ENCODE measurements at places on chromosomes 13 and 19.

DNA sequence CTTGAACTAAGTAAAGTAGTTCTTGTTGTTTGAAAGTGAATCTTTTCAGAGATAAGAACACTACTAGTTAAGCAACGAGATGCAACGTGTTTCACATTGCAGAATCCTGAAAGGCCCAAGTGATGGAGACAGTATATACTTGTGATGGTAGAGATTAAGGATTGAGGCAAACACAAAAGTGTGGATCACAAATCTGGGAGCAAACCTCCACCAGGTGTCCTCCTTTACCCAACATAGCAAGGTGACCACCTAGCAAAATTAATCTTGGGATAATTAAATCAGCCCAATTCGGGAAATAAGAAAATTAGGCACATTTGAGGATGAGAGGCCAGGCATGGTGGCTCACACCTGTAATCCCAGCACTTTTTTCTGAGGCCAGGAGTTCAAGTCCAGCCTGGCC, 563.9 kb downstream of the DACH1 start:
- no peak for DNase-seq

- DNase-seq, result no peak
These were observed 43.9 kb downstream of the TNFSF13B start for GRCh38 chr13:108313382-108313781.

DNA sequence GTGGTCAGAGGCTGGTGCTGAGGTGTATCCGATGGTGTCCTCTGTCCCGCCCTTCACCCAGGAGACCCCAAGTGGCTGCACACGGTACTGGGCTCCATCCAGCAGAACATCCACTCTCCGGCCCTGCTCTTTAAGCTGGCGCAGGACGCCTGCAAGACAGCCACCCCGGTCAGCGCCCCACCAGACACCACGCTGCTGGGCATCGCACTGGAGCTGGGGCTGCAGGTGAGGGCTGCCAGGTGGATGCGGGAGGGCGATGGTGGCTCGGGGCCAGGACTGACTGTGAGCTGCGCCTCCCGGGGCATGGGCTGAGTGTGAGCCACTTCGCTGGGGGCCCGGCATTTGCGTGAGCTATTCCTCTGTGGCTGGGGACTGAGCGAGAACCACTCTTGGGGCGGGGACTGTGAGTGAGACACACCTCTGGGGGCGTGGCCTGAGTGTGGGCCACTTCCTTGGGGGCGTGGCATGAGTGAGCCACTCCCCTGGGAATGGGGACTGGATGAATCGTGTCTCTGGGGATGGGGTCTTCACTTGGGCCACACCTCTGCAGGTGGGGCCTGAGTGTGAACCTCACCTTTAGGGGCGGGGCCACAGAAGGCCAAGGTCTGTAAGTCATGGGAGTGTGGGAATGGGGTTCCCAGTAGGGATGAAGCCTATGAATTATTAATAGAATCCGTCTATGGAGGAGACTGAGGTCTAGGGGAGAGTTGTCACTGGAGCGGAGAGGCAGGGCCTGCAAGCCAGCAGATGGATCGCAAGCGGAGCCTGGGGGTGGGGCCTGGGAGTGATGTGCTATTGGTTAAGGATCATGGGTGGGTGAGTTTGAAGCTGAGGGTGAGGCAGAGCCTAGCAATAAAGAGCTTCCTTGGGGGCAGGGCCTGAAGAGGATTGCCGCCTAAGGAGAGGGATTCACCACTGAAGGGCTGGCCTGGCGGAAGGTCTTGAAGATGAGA, 30.5 kb downstream of the ZSWIM4 start:
- no peak for DNase-seq

GRCh38 chr19:29263305-29264135, 50.6 kb upstream of the UQCRFS1 start:
- DNase-seq, result peak; percentile 57

DNA sequence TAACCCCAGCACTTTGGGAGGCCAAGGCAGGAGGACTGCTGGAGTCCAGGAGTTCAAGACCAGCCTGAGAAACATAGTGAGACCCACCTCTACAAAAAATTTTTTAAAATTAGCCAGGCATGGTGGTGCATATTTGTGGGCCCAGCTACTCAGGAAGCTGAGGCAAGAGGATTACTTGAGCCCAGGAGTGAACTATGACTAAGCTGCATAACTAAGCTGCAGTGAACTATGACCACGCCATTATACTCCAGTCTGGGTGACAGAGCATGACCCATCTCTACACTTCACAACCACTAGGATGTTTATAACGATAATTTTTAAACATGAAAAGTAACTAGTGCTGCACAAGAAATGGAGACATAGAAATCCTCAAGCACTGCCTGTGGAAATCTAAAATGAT, 352.7 kb upstream of the SGCG start:
- no peak for DNase-seq

GRCh38 chr13:51861723-51862300, at the start of gene CCDC70:
Gene CCDC70, plus strand, starts transcription at chr13:51861969. Its CDS starts 3,443 bp downstream, at chr13:51865412.
- DNase-seq, result no peak

- no peak for DNase-seq
These were observed 40.1 kb downstream of the FAM216B start for GRCh38 chr13:42821437-42821836.

DNA sequence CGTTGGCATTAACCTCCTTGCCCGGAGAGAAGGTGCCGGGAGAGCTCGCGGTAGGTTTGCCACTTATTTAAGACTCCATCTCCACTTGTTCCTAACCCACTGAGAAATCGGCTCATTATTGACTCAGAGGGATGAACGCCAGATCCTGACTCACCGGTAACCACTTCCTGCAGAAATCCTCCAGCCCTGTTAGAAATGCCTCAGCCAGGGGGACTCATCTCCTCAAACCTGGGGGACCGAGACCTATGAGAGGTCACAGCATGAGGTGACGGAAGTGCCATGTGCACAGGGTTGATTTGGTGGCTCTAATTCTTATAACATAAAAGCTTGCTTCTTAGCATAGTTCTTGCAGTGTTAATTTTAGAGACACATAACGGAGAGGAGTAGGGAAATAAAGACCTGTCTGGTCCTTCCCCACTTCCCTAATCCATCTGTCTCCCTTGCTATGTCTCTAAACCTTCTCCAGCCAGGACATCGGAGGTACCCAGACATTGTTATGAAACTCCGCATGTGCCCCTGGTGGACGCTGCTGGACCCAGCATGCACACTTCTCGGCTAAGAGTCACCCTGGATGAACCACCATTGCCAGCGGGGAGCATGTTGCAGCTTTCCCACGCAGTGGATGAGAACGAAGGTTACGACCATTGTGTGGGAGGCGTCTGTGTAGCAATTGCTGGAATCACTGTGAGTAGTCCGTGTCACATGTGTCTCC, 158.9 kb downstream of the EFNB2 start:
- DNase-seq, result no peak

DNA sequence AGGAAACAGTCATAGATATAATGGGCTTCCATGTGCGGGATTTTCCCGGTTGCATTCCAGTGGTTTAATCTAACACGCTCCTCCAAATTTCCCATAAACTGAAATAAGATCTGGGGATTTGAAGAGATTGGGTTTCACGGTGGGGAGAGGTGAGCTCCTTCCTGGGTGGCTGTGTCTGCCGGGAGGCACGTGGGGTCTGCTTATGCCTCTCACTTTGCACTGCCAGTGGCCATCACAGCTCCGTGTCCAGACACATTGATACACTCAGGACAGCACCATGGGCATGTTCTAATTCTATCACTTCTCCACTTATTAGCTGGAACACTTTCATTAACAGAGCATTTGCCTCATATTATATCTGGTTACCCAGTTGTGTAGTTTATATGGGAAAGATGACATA, 73.4 kb downstream of the SOX1 start:
- DNase-seq, result no peak

DNA sequence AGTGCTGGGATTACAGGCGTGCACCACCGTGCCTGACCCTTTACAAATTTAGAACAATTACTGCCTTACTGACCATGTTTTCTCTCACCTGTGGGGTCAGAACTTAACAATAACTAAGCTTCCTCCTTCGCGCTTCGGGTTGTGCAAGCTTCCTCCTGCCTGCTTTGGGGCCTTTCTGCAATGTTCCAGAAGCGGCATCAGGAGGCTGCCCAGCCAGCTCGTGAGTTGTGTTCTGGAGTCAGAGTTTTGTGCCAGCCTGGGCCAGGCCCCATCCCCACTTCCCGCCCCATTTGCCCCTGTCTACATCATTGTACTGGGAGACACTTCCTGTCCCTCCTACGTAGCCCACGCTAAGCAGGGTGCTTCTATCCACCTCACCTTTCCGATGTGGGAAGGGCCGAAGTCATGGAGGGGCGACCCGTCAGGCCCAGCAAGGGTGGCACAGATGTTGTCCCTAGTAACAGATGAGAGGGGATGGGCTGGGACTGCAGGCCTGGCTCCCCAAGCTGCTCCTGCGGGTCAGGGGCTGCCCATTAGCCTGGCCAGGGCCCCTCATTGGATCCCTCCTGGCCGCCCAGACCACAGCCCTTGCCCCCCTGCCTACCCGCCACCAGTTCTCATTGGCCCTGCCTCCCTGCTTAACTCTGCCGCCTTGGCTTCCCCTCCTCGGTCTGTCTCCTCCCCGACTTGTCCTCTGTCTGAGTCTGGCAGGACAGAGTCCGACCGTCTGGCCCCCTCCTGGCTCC, 13.4 kb downstream of the UHRF1 start:
- no peak for DNase-seq

DNA sequence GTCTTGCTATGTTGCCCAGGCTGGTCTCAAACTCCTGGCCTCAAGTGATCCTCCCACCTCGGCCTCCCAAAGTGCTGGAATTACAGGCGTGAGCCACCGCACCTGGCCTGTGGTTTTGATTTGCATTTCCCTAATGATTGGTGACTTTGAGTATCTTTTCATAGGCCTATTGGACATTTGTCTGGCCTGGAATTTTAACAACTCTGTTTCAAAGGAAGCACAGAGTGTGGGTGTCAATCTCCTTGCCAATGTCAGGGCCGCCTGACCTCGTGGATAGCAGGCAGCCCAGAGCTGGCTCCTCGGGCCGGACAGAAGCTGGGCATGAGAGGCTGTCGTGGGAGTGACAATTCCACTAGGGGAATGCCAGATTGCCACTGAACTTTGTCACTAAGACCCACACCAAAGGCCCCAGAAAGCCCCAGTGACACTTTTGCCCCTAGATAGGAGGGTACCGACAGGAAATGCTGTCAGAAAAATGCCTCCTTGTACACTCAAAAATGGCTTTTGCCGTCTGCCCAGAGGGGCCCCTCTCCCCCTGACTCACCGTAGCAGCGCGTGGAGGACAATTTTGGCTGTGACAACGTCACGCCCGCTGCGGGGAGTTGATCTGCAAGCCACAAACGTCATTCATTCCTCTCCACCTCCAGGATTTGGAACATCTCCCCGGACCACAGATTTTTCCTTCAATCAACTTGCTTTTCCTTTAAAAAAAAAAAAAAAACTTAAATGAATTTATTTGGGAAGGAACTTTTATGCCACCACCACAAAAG, 11.7 kb upstream of the ADGRE5 start:
- peak; percentile 44 for DNase-seq

DNA sequence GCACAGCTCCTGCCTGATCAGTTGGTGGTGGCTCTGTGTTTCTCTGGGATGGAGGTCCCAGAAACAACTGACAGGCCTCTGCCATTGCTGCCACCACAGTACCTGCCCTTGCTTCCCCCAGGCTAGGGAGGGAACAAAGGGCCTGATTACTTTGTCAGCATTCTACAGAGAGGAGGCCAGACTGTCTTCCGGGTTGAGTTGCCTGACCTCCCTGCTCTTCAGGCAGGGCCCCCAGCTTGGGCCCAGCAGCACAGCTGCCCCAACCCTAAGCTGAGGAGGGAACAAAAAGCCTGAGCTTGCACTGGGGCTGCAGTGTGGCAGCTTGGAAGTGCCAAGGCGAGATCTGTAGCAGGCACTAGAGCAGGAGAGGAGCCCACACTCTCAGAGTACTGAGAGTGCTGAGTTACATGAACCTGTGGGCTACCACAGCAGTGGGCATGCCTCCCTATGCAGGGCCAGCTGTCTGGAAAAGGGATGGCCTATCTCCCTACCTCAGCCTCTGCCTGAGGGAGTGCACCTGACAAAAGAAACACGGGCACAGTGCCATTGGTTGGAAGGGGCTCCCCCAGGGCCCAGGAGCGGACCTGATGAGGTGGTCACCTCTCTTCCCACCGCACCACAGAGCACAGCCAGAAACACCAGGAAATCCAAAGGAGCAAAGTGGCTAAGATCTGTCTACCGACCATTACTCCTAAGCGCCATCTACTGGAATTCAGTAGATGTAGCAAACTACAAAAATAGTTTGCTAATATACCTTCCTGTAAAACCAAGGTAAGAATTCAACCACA, 24.4 kb downstream of the SLC25A15 start:
- DNase-seq, result peak; percentile 63

DNA sequence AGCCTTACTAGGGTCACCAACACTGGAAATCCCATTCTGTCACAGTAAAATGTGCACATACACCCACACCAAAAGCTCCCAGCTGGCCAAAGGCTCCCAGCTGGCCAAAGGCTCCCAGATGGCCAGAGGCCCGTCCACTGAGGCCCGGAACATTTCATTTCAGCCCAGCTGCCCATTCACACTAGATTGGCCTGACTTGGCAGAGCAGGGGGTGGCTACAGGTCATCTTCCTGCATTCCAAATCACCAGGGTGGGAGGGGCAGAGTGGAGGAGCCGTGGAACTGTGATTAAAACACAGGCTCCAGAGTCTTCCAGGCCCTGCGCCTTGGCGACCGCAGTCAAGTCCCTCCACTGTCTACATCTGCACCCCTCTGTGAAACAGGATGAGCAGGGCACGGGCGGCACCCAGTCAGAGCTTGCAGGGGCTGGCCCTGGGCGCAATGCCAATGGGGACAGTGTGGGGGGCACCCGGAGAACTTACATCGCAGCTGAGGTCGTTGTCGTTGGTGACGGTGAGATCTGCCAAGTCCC, 10.1 kb upstream of the PRKD2 start:
- DNase-seq, result no peak

DNA sequence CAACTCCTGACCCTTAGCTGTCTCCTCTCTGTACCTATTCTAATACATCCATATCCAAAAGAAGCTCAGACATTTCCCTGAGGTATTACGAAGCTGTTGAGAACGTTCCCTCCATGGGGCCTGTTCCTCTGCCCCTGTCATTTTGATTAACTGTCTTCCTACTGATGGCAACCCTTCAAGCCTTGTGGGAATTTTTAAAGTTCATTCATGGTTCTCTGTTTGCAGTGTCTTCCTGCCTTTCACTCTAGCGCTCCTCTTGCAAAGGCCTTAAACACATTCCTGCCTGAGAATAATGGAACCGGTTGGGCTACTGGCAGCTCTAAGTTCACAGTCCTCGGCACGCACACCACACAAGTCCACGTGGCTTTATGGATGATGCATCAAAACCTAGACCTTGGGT, 66.1 kb downstream of the LHFPL6 start:
- DNase-seq, result no peak

GRCh38 chr13:47628666-47629065, 372.4 kb downstream of the SUCLA2 start:
- DNase-seq, result no peak

GRCh38 chr19:31515931-31516330, 166.7 kb upstream of the TSHZ3 start:
- no peak for DNase-seq

DNA sequence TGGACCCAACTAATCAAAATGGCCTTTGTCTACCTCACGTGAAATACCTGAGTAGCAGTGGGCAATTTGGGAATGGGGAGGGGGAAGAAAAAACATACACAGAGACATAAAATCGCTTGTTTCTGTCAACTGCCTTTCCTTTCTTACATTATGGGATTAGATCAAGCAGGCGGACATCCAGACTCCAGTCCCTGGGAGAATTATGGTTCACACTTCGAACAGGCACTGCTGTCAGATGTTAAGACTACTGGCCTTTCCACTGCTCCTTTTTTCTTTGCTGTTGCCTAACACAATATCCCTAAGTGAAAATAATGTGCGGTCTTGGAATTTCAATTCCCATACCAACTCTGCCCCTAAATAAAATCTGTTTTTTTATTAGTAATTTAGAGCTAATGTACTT, 1719.7 kb upstream of the SLC10A2 start:
- no peak for DNase-seq

Measured in GM13976 (cell line).